ENCODE measurements at places on chromosomes 13 and 19.
A peak's percentile ranks its signal among the peaks of the same experiment; 100 is the strongest.

GRCh38 chr13:46554951-46555350, 2.0 kb downstream of the LRCH1 start:
- DNase-seq = no peak

DNA sequence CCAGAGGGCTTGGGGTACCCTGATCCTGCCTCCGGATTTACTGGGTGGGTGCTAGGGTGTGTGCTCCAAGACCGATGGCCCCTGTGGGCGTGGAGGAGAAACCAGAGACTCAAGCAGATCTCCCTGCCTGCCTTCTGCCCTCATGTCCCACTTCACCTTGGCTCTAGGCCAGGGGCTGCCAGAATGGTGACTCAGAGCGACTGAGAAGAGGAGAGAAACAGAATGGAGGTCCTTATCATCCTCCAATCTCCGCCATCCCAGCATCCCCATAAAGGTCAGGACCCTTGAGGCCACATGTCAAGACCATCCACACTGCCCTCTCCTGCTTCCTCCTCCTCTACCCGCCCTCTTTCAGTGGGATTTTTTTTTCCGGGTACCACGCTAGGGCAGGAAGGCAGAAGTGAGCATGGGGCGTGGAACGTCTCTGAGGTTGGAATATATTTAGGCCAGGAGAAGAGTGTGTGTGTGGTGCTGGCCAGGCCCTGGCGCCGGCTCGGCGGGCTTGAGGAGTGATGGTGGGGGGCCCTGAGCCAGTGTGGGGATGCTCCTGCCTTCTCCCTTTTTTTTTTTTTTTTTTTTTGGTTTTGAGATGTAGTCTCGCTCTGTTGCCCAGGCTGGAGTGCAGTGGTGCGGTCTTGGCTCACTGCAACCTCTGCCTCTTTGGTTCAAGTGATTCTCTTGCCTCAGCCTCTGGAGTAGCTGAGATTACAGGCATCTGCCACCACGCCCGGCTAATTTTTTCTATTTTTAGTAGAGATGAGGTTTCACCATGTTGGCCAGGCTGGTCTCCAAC, 22.3 kb downstream of the IER2 start:
- DNase-seq = peak; percentile 69

- no peak for DNase-seq
Observed at GRCh38 chr13:109989686-109990085, 203.3 kb upstream of the IRS2 start.

DNA sequence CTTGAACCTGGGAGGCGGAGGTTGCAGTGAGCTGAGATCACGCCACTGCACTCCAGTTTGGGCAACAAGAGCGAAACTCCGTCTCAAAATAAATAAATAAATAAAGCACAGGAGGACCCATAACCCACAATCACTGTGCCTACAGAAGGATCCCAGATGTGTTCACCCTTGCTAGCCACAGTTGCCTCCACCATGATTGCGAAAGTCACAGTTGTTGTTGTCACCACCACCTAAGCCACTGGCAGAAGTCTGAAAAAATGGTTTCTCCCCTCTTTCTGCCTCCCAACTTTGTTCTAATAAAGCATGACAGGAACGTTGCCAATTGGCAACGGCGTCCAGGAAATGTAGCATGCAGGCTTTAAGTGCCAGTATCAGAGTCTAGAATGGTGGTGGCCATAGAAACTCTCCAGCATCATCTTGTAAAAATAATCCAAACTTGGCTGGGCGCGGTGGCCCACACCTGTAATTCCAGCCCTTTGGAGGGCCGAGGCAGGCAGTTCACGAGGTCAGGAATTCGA, 2.2 kb upstream of the EPS15L1 start:
- no peak for DNase-seq

DNA sequence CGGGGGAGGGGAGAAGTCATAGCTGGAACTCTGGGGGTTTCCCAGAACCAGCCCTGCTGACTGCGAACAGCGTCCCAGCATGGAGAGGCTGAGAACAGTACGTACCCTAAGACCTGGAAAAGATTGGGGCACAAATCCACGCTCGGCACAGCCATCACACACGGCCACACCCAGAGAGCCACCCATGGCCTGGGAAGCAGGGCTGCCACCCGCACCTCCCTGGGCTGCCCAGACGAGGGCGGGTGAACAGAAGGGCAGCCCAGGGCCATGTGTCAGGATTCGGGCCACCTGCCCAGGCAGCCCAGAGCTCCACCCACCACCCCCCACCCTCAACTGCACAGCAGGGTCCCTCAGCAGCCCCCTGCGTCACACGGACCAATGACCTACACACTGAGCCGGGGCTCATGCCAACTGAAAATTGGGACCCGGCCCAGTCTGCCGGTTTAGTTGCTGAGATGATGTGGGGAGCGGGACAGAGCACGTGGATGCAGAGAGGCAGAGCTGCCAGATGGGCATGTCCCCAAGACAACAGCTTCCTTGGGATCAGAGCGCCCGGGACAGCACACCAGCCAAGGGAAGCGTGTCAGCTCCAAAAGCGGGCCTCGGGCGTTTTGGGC, 8.5 kb downstream of the UBXN6 start:
- DNase-seq = no peak

GRCh38 chr19:1872807-1873523, 9.6 kb upstream of the KLF16 start:
- no peak for DNase-seq

DNA sequence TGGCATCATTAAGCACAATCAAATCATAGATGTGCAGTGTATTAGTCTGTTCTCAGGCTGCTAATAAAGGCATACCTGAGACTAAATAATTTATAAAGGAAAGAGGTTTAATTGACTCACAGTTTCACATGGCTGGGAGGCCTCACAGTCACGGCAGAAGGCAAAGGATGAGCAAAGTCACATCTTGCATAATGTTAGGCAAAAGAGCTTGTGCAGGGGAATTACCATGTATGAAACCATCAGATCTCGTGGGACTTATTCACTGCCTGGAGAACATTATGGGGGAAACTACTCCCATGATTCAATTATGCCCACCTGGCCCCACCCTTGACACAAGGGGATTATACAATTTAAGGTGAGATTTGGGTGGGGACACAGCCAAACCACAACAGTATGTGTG, 245.2 kb upstream of the DACH1 start:
- DNase-seq = no peak

DNA sequence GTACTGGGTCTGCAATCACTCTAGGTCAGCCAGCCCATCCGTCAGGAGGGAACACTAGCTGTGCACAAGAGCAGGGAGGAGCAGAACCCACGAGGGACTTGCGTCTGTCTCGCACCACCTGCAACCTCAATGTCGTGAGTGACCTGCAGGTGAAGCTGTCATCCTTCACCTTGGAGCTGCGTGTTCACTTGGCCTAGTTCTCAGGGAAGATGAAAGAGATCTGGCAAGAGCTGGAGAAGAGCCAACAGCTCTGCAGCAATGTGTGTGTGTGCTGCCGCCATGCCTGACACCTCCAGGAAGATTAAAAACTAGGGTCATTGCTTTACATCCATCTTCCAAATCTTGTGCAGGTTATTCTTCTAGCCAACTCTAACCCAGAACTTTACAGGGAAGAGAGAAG, 117.6 kb upstream of the MRI1 start:
- DNase-seq = no peak

DNA sequence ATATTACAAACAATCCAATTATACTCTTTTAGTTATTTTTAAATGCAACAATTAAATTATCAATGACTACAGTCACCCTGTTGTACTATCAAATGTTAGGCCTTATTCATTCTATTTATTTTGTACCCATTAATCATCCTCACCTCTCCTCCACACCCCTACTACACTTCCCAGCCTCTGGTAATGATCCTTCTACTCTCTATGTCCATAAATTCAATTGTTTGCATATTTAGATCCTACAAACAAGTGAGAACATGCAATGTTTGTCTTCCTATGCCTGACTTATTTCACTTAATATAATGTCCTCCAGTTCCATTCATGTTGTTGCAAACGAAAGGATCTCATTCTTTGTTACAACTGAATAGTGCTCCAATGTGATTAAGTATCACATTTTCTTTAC, 1414.6 kb downstream of the SLITRK1 start:
- DNase-seq = no peak

- no peak for DNase-seq
Observed at GRCh38 chr13:90233933-90234672, 1113.4 kb upstream of the MIR17HG start.

GRCh38 chr19:13241231-13242104, 91.3 kb downstream of the IER2 start:
- no peak for DNase-seq

DNA sequence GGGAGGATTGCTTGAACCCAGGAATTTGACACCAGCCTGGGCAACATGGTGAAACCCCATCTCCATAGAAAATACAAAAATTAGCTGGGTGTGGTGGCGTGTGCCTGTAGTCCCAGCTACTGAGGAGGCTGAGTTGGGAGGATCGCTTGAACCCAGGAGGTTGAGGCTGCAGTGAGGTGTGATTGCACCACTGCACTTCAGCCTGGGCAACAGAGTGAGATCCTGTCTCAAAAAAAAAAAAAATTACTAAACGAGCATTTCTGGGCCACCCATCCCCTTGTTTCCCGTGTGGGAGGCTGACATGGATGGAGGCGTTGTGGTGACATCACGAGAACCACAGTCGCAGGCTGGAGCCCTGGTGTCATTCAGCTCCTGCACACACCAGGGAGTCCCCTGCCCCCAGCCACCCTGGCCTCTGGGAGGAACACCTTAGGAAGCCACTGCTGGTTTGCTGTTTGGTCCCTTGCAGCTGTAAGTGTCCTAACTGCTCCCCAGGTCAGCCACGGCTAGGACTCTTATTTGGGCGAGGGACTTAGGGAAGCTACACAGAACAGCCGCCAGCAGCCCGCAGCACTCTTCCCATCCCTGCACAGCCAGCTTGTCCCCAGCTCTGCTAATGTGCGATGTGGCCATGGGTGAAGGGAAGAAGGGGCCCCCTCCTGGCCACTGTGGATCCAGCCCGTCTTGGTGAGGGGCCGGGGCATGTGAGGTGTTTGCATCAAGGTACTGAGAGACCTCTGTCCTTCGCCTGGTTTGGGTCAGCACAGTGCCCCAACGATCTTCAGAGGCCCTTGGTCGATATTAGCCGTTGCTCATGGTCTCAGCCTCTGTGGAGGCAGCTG, 12.7 kb downstream of the NKPD1 start:
- DNase-seq = no peak

DNA sequence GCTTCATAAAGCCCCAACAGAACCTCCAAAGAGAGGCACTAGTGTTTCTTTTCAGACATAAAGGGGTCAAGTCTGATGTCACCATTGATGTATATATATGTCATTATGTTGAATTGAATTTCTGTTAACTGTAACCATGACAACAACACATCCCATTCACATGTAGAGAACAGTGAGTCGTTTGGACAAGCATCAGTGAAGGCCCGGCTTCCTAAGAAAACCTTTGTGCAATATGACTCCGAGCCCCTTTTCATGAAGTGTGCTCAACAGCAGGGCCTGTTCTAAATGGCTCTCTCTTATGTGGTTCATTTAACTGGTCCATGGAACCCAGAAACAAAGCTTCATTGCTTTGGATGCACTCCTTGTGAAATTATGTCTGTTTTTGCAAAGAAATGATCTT, 67.2 kb upstream of the UBL3 start:
- DNase-seq = no peak

- DNase-seq = no peak
Observed at GRCh38 chr13:80132741-80133601, 208.0 kb downstream of the SPRY2 start.

- DNase-seq = no peak
Observed at GRCh38 chr13:28495538-28496187, 735 bp upstream of the FLT1 start.

GRCh38 chr13:114027826-114028225, 54.0 kb upstream of the C13orf46 start:
- DNase-seq = no peak

- no peak for DNase-seq
Observed at GRCh38 chr13:114069376-114070097, 62.9 kb downstream of the RASA3 start.
